Anterior cingulate cortex (tissue), 58 donors: ENCODE measurements at places on chromosomes 2 and 18.

DNA sequence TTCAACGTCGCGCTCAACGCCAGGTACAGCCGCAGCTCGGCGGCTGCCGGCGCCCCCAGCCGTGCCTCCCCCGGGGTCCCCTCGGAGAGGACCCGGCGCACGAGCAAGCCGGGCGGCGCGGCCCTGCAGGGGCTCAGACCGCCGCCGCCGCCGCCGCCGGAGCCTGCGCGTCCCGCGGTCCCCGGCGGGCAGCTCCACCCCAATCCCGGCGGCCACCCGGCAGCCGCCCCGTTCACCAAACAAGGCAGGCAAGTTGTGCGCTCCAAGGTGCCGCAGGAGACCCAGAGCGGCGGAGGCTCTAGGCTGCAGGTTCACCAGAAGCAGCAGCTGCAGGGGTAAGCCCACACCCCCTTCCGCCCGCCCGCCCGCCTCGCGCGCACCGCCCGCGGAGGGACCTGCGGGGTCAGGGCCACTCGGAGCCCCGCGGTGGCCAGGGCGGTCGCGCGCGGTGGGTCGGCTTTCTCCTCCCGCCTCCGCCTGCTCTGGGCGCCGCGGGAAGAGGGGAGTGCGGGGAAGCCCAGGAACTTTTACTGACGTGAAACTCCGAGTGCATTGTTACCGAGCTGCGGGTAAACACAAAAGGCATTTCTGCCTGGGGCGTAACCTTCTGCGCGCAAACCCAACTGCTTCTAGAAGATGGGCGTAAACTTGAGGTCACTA is 861 bp downstream of the LTBP1 start:
- DNase-seq: no peak

DNA sequence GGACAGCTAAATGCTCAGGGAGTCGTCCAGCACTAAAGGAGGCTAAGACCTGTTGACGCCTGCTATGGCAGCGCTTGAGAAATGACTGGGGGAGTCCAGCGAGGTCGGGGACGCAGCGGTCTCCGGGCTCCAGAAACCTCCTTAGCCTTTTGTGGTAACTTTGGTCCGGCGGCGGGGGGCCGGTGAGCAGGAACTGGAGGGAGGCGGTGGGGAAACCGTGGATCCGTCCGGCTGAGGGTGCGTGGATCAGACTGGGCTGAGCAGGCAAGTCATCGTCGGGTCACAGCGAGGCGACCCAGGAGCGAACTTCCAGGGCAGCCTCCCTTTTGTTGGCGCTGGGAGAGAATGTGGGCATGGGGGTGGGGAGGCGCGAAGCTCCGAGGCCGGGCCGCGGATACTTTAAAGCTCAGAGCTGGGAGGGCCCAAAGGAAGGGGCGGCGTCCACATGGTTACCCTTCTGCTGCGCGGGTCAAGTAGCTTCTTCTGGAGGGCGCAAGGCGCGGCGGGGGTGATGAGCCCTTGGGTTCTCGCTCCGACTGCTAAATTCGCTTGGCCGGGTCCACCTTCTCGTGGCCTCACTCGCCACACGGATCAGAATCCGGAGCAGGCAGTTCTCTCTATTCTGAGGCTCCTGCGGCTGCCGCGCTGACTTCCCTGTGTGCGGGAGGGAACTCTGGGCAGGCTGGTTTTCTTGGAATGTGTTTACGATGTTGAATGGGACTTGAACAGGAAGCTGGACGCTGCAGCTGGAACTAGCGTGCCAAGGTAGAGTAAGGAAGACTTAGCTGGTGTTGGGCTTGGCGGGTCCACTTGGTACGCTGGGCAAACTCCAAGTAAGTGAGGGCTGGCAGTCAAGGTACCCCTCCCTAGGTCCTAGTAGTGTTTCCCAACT is 920 bp downstream of the GULP1 start:
- peak; percentile 67 for DNase-seq

DNA sequence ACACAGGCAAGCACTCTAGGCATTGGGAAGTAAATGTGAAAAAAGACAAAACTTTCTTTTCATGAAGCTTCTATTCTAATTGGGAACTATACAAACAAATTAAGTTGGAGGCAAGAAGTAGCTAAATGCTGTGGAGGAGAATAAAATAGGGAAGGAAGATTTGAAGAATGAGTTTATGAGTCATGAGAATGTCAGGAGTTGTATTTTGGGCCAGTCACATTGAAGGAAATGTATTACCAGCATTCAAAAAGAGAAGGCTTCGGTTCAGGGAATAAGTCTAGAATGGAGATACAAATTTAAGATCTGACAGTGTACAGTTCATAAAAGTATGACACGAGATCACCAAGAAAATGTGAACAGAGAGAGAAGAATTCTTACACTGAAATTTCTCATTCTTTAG is 666.5 kb downstream of the ADCYAP1 start:
- no peak for DNase-seq

GRCh38 chr2:188416367-188416766 is 124.7 kb downstream of the GULP1 start:
- no peak for DNase-seq

- no peak for DNase-seq
Observed at GRCh38 chr2:101426822-101427221, 39.5 kb upstream of the CREG2 start.

DNA sequence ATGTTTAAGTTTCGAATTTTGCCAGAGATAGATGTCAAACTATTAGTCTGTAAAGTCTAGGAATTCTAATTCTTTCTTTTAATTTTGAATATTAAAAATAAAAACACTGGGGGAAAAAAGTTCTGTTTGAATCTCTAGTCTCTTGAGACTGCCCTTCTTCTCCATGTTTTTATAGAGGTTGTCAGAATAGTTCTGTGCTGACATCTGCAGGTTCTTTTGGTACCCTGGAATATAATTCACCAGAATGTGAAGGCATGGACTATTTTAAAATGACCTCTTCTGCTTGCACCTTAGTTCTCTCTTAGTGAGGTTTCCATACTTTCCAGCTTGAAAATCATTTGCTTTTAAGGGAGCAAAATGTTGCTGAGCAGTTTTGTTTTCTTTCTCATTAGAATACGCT is 121.0 kb upstream of the MSTN start:
- no peak for DNase-seq

- no peak for DNase-seq
Observed at GRCh38 chr2:236754271-236754944, 184.8 kb downstream of the ACKR3 start.

DNA sequence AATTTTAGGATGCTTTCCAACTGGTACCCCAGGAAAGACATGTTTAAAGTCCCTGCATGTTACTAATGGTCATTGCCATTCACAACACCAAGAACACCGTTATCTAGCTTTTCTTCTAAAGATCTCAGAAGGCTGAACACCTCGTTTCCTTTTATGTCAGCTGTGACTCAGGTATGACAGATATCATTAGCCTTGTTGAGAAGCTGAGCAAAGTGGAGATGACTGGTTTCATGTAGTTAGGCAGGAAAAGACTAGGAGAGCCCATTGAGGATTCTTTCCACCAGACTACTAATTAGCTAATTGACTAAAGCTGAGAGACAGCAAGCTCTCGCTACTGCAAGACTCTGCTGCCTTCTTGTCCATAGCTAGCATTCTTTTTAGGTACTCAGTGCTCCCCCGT is 32.0 kb upstream of the ARL5A start:
- no peak for DNase-seq

DNA sequence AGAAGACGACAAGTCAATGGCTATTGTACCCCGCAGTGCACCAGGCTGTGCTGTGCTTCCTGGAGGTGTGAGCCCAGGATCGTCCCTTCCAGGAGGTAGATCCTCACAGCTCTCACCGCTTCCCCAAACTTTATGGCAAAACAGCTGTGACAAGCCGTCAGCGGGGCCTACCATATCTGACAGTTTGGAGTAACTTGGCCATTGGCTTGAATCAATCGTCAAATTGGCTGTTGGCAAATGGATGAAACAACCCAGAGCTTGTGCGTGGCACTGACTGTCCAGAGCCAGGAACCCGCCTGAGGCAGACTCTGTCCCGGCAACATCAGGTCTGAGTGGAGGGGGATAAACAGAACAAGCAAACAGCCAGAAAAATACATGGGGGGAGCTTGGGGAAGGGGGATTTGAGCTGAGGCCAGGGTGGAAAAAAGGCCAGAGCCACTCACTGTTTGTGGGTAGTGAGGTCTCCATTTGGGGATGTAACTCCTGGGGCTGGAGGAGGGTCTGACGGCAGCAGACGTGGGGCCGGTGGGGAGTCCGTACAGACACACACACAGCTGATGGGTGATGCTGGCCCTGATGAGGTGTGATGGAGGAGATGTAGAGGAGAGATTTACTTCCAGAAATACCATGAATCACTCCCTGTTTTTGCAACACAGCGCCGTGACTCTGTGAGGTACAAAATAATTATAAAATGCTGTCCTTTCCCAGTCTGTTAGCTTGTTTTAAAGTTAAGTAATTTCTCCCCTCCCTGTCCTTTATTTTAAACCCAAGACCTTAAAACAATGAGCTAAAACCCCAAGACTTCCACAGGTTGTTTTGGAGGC is 174.8 kb downstream of the TWIST2 start:
- no peak for DNase-seq

GRCh38 chr2:107548216-107548615 is 278.5 kb upstream of the RGPD4 start:
- DNase-seq: no peak

- DNase-seq: no peak
Observed at GRCh38 chr2:215870986-215871385, 142.4 kb downstream of the MREG start.

- no peak for DNase-seq
Observed at GRCh38 chr2:85892216-85892944, 3.6 kb upstream of the ST3GAL5 start.

- no peak for DNase-seq
Observed at GRCh38 chr2:195658541-195658890, 1.5 kb downstream of the SLC39A10 start.

GRCh38 chr2:85264471-85264870 is 63.3 kb downstream of the TGOLN2 start:
- no peak for DNase-seq

DNA sequence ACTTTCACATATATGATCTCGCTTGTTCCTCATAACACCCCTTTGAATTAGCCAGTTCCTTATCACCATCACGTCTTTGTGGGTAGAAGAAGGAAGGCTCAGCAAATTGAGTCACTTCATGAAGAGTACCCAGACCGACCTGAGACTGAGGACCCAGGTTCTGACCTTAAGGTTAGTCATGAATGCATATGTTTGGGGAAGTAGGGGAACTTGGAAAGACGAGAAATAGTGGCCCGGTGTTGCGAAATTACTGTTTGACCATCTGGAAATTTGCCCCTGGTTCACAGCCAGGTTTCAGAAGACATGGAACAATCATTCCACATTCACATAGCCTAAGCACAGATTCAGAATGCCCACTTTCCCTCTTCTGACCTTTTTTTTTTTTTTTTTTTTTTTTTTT is 59.8 kb downstream of the MEIS1 start:
- no peak for DNase-seq

- DNase-seq: no peak
Observed at GRCh38 chr2:111188681-111189080, 68.0 kb downstream of the BCL2L11 start.

DNA sequence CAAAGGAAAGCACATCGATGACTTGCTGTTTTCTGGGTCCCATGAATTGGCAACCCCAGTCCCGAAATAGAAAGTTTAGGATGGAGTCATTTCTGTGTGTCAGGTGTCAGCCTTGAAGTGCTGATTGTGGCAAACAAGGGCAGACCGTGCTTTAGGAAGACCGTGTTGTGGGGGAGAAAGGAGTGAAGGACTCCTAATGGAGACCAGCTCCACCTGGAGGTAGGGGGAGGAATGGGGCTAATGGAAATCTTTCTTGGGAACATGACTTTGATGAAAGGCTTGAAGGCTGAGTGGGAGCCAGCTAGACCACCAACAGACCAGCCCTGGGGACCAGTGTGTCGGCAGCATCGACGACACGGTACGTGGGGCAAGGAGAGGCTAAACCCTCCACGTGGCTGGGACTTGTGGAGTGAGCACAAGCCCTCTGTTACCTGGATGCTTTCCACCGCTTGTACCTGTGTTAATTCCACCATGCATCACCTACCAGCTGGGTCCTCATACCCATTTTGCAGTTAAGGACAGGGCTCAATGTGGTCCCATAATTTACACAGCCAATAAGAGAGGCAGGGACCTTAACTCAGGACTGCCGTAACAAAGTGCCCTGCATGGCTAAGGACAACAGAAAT is 104.2 kb downstream of the SH3BP4 start:
- DNase-seq: no peak

GRCh38 chr18:34738175-34738894 is 28.2 kb downstream of the DTNA start:
- no peak for DNase-seq

DNA sequence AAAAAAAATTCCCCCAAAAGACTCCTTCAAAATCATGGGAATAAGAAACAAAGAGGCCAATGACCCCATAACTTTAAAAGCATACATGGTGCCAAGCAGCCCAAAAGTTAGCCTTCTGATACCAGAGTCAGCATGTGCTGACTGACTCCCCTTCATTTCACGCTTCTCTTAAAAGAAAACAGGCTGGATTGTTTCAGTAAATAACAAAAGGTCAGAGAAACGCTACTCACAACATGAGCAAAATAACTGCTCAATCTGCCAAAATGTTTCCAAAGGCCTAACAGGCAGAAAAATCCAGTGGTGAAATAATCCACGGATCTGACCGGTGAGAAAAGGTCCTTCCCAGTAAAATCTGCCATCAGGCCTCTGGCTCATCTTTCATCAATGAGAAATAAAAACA is 71.6 kb downstream of the BCL2 start:
- no peak for DNase-seq

GRCh38 chr2:71060871-71061270 is 7.6 kb upstream of the NAGK start:
- no peak for DNase-seq

DNA sequence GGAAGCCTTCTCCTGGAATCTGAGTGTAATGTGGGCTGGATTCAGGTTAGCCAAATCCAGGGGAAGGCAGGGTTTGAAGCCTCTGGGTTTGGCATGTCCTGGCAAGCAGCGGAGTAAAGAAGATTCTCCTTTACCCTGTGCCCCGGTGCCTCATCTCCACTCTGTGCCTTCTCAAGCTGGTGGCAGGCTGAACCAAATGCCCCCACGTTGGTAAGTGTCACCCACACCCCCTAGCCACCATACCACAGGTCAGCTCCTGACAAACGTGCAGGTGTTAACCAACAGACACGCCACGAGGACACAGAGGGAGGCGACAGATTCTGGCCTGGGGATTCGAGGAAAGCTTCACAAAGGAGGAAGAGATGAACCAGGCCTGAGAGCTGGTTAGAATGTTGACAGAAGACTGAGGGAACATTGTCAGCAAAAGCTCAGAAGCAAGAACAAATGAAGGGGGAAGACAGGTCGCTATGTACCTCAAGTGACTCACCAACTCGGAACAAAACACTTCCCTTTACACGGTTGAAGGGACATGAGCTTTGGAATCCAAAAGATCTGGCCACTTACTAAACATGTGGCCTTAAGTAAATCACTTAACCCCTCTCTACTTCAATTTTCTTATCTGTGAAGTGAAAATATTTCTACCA is 85.2 kb upstream of the LCLAT1 start:
- DNase-seq: no peak

DNA sequence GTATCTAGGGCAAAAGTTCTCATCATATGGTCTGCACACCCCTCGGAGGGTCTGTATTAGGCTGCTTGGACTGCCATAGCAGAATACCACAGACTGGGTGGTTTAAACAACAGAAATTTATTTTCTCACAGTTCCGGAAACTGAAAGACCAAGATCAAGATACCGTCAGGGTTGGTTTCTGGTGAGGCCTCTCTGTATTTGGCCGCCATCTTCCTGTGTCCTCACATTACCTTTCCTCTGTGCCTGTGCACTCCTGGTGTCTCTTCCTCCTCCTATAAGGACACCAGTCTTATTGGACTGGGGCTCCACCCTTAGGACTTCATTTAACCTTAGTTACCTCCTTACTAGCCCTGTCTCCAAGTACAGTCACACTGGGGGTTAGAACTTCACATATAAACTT is 132.5 kb downstream of the NCOA1 start:
- DNase-seq: no peak
